Activated CD8-positive, alpha-beta T cell treated with anti-CD3 and anti-CD28 coated beads, Interleukin-2, amount 10 ng/mL, durations not matched to agents 7 days and 5 days (primary cell): ENCODE measurements at places on chromosomes 7 and 10. TPM values are rescaled to one million over a fixed set of nuclear protein-coding genes. Genes with fewer than 3 reads are reported as not detected.

Gene PAOX
- total RNA-seq = 6.5 TPM

- DNase-seq = no peak
Measured at GRCh38 chr10:7792541-7792940, 4.6 kb downstream of the ATP5F1C start.

GRCh38 chr10:58513188-58514110, 777 bp downstream of the BICC1 start:
- no peak for DNase-seq

Gene GNAT3
- not detected for total RNA-seq

DNA sequence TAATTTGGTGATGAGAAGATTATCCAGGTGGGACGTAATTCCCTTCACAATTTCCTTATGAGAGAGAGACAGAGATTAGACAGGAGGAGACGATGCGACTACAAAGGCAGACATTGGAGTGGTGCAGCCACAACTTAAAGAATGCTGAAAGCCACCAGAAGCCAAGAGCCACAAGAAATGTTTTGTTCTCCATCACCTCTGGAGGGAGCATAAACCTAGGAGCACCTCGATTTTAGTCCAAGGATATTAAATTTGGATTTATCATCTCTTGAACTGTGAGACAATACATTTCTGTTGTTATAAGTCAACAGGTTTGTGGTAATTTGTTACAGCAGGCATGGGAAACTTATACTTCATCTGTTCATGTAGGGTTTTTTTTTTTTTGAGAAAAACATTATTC, 418.9 kb downstream of the DGKB start:
- no peak for DNase-seq

- no peak for DNase-seq
Measured at GRCh38 chr7:93622036-93623033, 47.8 kb upstream of the CALCR start.

Gene HSPB1
- total RNA-seq = 40.4 TPM

- no peak for DNase-seq
Measured at GRCh38 chr10:44011603-44011981, 362.9 kb upstream of the ZNF32 start.

DNA sequence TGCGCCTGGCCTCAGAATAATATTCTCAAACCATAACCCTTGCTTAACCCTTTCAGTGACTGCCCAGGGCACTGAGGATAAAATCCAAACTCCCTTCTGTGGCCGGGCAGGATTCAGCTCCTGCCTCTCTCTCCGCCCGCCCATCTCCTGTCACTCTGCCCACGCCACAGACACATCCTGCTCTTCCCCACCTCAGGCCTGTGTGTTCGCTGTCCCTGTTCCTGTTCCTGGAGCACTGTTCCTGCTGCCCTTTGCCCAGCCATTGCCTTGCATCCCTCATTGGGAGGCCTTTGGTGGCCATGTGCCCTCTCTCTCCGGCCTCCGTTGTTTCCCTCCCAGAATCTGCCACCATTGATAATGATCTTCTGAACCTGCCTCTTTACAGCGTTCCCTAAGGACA, 108.8 kb downstream of the SH3PXD2A start:
- DNase-seq = no peak

DNA sequence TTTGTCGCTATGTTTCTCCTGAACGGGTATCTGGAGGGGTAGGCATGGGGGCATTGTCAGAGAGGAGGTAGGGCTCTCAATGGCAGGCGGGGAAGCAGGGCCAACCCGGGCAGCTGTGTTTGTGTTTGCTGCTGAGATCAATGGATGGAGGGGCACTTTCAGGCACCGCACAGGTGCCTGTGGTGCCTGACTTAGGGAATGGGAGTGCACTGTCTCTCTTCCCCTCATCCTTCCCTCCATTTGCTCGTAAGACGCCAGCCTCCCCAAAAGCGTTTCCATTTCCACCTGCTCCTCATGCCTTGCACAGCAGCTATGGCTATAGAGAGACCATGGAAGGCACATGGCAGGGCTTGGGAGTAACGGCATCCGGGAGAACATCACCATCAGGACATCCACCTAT, 615.9 kb upstream of the FOXK1 start:
- no peak for DNase-seq
